H9 (cell line): ENCODE measurements at places on chromosomes 2 and 18.
A peak's percentile ranks its signal among the peaks of the same experiment; 100 is the strongest.

GRCh38 chr2:85728883-85729824 is 24.6 kb upstream of the ATOH8 start:
- DNase-seq: peak; percentile 90

DNA sequence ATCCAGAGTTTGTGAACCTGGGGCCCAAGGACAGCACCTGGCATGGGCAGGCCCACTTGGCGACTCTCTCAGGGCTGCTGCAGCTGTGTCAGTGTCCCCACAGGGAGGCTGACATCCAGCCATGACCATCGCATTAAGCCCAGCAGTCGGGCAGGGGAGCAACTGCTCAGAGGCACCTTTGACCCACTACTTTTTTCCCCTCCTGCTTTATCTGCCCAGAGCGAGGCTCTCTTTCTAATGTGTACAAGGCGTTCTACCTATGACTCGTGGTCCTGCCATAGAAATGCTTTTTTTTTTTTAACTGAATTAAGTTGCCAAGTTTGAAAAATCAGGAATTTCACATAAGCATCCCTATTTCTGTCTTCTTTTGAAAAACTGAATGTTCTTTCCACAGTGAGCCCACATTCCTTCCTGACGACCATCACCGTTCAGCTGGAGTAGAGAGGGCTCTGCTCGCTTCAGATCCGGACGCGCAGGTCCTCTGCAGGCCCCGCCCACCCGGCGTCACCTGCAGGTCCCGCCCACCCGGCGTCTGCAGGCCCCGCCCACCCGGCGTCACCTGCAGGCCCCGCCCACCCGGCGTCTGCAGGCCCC is 403 bp upstream of the CLUL1 start:
- peak; percentile 82 for DNase-seq

DNA sequence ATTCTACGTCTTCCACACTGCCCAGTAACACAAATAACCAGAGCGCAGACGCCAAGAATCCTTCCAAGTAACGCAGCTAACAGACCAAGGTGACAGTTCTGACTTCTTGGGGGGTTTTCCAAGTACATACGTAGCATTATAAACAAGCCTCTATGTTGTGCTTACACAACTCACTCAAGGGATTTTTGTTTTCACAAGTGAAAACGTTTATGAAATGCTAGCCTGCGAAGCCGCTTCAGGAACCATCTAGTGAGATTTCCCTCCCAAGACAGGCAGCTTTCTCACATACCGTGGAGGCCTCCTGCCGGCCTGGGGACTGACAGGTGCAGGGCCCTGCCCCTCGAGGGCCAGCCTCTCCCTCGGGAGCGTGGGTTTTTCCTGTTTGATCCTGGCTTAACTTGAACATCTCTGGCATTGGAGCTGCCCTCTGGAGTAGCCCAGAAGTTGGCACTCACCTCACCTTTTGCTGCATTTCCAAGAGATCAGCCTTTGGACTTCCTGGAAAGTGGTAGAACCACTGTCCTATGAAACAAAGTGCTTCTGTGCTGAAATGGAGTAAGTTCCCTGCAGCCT is 151.1 kb downstream of the MBP start:
- DNase-seq: peak; percentile 30

GRCh38 chr2:235595422-235596010 is 101.7 kb downstream of the AGAP1 start:
- peak; percentile 66 for DNase-seq

DNA sequence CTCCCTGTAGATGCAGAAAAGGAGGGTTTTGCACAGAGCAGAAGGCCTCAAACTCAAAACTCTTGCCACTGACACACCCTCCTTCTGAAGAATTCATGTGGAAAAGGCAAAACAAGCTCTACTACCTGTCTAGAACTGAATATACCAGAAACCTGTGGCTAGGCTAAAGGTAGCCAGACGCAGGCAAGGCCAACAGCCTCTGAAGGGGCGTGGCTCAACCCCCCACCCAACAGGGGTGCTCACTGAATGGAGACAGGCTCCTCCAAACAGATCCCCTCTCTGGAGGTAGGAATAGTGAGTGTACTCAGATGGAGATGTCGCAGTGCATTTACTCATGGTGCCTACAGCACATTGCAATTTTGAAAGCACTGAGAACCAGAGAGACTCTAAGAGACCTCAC is 3.0 kb upstream of the STK17B start:
- DNase-seq: peak; percentile 29

- DNase-seq: no peak
Observed at GRCh38 chr18:34695310-34695709, 14.8 kb upstream of the DTNA start.

GRCh38 chr2:200137271-200137670 is 169.2 kb upstream of the SPATS2L start:
- no peak for DNase-seq

- DNase-seq: no peak
Observed at GRCh38 chr2:43133708-43134570, 92.5 kb downstream of the ZFP36L2 start.

DNA sequence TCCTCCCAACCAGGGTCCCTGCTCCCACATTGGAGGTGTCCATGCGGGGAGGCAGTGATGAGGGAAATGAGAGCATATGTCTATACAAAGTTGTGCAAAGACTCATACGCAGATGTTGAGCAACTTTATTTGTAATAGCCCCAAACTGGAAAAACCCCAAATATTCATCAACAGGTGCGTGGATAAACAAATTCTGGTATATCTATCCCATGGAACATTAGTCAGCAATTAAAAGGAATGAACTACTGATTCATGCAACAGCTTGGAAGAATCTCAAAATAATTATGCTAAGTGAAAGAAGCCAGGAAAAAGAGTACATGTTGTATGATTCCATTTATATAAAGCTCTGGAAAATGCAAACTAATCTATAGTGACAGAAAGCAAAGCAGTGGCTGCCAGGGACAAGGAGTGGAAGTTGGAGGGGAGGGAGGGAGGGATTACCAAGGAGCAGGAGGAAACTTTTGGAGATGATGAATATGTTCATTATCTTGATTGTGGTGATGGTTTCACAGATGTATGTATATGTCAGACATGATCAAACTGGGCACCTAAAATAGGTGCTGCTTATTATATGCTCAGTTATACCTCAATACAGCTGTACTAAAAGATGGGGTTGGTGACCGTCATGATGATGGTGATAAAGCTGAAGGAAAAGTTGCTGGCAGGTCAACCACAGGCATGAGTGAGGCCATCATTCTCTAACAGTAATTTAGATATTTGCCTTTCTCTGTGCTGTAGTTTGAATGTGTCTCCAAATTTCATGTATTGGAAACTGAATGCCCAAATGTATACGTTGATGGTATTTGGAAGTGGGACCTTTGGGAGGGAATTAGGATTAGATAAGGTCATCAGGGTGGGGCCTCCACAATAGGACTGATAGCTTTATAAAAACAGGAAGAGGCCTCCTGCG is 270.9 kb downstream of the CYP26B1 start:
- no peak for DNase-seq

- no peak for DNase-seq
Observed at GRCh38 chr2:50895041-50895440, 136.9 kb downstream of the NRXN1 start.

DNA sequence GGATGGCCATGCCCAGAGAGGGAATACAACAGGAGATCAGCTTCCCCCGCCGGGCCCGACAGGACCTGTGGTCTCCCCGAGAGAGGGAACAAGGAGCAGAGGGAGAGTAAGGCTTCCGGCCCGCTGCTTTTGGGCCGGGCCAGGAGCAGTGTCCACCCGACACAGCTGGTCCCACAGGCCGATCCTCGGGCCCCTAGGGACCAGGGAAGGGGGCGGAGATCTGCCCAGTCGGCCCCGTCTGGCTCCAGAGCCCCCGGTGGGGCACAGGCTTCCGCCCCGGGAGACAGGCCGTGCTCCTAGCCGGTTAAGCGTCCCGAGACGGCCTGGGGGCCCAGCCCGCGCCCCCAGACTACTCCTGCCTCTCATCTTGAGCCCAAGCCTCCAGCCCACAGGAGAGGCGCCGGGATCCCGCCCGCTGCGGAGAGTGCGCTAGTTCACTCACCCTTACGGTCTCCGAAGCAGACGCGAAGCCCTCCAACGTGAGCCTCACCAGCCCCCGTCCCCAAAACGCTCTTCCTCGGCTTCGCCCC is at the start of gene MCFD2:
TSS of gene MCFD2 (minus strand) at position 526 of the 530 bp plus-strand sequence. CDS start 6,635 bp downstream, outside the sequence.
- DNase-seq: no peak

DNA sequence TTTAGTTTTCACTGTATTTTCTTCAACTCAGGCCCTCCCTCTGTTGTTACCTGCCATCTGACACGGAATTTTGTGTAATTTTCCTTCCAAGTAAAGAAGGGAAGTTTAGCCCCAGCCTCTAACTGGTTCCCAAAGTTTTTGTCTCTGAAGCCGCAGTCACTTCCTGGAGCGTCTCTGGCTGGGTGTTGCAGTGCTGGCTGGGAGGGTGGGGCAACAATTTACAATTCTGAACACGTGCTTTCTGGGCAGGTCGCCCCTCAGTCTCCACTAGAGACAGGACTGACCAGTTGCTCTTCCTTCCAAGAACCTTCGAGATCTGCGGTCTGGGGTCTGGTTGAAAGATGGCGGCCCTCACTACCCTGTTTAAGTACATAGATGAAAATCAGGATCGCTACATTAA is 3.5 kb downstream of the CNDP2 start:
- peak; percentile 57 for DNase-seq

- DNase-seq: no peak
Observed at GRCh38 chr2:7028846-7029245, 111.6 kb downstream of the RNF144A start.

DNA sequence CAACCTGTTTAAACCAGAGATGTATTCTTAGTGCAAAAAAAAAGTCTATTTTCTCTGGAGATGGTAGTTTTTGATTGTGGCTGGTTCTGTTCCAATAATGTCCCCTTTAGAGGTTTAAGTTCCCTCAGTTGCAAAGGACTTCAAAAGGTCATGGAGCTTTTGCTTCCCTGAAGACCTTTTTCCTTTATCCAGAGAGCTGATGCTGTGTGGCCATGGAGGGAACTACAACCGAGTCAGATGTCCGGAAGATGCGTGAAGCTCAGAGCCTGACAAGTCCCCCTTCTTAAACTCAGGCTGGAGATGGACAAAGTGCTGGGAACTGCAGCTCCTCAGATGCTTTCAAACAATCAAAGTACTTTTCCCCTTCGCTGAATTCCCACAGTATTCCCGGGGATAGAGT is 176.1 kb downstream of the TMEM18 start:
- DNase-seq: no peak

GRCh38 chr2:240325016-240326007 is 110.2 kb upstream of the GPC1 start:
- DNase-seq: no peak

- DNase-seq: no peak
Observed at GRCh38 chr18:9730786-9731185, 22.7 kb downstream of the RAB31 start.

DNA sequence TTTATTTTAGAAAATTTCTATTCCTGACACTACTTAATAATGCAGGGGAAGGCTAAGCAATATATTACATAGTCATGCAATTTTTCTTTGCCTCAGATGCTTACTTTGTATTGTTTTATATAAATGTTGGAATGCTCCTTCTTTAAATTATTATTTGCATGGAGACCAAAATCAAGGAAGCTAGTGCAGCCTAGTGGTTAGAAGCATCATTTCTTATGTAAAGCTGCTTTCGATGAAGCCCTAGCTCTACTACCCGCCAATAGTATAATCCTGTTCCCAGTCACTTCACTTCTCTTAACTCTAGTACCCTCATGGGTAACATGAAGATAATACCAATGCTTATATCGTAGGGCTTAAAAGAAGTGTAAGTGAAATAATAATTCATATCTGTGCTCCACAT is 198.9 kb downstream of the LRATD1 start:
- DNase-seq: no peak

DNA sequence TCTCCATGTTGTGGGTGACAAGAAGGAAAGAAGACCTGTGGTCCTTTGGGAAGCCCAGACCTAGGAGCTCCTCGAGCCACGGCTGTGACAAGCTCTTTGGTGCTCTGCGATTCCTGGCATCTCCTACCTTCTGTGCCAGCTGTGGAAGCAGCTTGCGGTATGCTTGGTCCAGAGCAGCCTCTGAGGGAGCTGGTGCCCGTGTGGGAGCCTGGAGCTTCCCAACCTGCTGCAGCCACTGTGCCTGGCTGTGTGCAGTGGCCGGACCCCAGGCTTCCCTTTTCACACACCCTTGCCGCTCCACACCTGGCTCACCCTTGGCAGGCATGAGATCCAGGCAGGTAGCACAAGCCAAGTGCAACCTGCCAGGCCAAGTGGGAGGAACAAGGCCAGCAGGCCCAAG is 1328.6 kb upstream of the SLC39A10 start:
- no peak for DNase-seq

DNA sequence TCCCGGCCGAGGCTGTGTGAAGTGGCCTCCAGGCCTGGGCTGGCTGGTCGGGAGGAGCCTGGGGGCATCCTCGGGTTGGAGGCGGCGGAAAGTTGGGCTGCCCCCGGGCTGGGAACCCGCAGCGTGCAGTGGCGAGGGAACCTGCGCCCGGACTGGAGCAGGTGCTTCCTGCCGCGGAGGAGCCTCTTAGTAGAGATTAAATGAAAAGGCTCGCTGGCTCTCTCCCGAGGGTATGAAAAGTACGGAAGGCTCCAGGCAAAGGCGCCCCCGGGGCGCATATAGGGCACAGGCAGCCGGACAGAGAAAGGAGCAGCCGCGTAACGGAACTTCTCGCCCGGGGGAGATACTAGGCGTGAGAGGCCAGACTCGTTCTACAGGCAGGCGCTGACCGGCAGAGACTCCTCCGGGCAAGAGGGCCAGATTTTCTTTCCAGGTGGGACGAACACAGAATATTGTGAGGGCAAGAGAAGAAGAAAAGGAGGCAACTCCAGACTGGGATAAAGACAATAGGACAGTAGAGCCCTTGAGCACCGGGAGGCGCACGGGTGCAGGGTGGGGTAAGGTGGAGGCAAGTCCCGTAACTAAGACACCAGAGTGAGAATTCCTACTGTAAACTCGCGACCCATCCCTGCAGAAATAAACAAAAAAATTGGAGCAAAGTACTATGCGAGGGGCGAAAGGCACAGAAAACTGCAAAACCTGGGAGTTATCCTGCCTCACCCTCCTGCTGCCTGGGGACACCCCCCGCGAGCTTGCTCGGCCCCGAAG is 816 bp downstream of the CDH2 start:
- peak; percentile 43 for DNase-seq

DNA sequence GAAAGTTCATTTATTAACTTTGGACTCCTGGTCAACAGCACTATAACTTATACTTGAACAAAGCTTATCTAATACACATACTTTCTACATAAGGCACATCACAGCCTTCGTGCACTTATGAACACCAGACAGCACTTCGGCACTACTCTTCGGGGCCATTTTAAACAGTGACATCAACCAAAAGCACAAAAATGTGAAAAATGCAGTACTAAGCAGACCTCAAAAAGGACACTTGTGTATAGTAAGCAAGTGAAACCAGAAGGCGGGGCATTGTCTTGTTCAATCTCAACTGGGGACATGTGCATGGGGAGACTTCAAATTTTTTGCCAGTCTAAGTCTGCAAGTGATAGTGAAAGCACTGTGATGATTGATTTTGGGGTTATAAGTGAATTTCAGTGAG is 163.0 kb downstream of the NCKAP5 start:
- DNase-seq: no peak

GRCh38 chr18:4751523-4751922 is 296.4 kb upstream of the DLGAP1 start:
- no peak for DNase-seq

DNA sequence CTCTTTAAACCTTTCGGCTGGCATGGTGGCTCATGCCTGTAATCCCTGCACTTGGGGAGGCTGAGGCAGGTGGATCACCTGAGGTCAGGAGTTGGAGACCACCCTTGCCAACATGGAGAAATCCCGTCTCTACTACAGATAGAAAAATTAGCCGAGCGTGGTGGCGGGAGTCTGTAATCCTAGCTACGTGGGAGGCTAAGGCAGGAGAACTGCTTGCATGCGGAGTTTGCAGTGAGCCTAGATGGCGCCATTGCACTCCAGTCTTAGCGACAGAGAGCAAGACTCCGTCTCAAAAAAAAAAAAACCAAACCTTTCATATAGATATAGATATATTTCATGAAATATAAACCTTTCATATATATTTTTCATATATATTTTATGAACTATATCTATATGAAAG is 864.7 kb downstream of the TRIB2 start:
- DNase-seq: peak; percentile 55
